ENCODE measurements at places on chromosomes 1 and 21. TPM values are rescaled to one million over a fixed set of nuclear protein-coding genes. Genes with fewer than 3 reads are reported as not detected.

DNA sequence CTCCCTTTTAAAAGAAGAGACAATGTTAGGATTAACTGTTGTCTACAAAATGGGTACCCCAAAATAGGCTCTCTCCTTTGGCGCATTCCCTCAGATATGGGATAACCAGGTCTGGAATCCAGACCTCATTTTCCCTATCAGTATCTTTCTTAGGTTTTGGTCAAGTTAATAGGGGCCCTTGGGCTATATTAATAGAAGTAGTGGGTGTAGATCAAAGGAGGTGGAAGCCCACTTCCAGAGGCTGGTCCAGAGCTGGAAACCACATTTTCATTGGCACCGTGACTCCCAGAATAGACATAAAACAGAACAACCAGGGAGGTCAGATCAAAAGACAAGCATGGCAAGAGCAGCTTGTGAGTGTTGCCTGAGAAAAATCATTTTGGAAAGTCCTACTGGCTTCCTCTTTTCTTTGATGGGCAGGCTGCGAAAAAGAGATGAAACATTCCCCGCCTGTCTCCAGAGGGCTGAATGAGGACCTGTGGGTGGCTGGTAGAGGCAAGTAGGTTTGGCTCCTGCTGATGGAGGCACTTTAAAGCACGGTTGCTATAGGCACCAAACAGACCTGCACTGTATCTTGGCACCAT is 25.8 kb upstream of the KIF21B start:
- DNase-seq = no peak

DNA sequence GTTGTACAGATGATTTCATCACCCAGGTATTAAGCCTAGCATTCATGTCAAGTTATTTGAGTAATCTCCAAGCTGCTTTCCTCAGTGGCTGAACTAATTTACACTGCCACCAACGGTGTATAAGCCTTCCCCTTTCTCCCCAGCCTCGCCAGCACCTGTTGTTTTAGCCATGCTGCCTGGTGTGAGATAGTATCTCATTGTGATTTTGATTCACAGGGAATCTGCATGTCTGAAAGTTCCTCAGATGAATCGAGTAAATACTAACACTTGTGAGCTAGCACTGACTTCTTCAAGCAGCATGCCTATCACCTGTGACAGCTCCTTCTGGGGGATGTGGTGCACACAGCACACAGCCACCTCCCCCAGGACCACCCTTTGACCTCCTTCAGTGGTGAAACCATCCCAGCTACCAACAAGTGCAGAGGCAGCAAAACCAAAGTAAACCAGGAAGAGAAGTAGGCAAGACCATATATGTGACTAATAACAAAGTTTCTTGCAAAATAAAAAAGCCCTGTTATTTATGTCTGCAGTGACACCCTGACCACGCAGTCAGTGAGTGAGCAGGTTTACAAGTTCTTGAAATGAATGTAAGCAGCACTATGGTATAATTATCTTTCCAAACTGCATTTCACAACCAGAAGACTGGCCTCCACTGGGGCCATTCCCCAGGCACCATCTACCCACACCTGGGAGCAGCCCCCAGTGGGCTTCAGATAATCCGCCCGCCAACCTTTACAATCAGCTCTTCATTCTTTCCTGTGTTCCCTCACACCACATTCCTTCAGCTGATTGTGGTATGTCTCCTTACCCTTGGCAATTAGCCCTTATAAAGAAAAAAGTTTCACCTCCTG is 173.8 kb downstream of the ETS2 start:
- no peak for DNase-seq

DNA sequence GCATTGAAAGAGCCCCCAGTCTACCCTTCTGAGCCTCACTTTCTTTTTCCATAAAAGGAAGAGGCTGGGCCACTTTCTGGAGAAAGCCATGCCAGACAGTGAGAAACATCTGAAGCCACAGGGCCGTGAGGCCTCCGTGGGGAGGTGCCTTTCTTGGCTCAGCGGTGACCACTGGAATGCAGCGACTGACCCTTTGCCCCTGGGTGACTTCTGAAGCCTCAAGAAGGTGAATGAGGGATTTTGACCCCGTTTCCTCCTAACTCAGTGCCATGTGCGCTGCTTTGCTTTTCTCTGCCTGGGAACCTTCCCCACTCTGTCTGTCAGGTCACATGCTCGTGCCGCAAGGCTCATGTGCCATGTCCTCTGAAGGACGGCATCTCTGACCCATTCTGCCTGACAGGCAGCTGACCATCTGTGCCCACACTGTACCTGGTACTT is 44.7 kb upstream of the A3GALT2 start:
- no peak for DNase-seq

DNA sequence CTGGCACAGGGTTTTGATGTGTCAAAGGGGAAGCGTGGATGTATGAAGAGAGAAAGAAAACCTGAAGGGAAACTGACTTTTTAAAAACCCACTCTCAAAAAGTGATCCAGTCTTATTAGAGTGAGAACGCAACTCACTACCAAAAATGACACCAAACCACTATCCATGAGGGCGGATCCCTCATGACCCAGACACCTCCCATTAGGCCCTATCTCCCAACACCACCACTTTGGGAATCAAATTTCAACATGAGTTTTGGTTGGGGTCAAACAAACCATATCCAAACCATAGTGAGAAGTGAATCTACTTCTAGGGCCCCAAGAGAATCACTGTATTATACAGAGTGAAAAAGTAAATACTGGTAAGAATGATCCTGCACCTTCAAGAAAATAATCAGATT is 53.5 kb downstream of the FNBP1L start:
- DNase-seq = no peak

DNA sequence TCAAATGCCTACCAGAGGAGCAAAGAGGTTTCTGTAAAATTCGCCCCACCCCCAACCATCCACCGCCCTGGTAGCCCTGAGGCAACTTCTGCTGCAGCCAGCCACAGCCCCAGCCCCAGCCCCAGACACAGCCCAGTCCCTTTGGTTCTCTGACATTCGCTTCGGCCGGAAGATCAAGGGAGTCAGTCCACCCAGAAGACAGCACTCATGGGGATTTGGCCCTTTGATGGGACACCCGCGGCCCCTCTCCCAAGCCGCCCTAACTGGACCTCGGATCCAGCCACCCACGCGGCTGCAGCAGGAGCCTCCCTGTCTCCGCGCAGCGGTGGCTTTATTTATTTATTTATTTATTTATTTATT is 3881.0 kb downstream of the SRGAP2C start:
- peak; percentile 34 for DNase-seq

DNA sequence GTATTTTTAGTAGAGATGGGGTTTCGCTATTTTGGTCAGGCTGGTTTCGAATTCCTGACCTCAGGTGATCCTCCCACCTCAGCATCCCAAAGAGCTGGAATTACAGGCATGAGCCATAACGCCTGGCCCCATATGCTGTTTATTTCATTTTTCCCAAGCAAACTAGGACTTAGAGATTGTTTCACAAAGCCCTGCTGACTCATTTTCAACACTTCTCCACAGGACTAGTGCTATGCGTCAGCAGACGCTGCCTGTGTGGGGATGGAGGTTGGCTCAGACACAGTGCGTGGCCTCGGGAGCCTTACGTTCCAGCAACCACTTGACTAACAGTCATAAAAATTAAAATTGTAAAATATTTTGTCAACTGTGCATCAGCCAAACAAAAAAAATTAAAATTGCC is 22.7 kb downstream of the PKNOX1 start:
- DNase-seq = peak; percentile 85

GRCh38 chr1:201515895-201516294 is 9.0 kb upstream of the CSRP1 start:
- DNase-seq = no peak

- no peak for DNase-seq
Measured at GRCh38 chr1:108190686-108191416, 9.3 kb downstream of the SLC25A24 start.

GRCh38 chr1:224497714-224498573 is 63.3 kb upstream of the WDR26 start:
- peak; percentile 80 for DNase-seq

DNA sequence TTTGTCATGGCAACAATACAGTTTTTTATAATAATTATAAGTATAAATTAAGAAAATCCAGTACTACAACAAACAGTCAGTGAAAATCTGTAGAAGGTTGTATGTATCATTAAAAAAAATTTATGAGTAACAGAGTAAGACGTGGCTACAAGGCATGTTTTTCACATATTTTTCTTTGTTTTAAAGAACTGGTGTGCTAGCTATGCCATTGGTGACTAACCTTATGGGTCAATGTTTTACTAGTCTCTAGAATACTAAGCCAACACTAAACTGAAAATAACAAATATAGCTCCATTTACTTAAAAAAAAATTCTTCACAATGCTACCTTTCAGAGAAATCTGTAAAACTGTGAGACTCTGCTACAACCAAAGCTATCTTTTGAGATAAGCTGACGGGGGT is 261.5 kb downstream of the ADGRL2 start:
- DNase-seq = no peak

- no peak for DNase-seq
Measured at GRCh38 chr1:86190873-86191272, 34.3 kb upstream of the COL24A1 start.

- DNase-seq = peak; percentile 40
Measured at GRCh38 chr21:42389449-42389835, 6.4 kb downstream of the TMPRSS3 start.

- DNase-seq = no peak
Measured at GRCh38 chr21:42486531-42486930, 9.5 kb downstream of the RSPH1 start.

DNA sequence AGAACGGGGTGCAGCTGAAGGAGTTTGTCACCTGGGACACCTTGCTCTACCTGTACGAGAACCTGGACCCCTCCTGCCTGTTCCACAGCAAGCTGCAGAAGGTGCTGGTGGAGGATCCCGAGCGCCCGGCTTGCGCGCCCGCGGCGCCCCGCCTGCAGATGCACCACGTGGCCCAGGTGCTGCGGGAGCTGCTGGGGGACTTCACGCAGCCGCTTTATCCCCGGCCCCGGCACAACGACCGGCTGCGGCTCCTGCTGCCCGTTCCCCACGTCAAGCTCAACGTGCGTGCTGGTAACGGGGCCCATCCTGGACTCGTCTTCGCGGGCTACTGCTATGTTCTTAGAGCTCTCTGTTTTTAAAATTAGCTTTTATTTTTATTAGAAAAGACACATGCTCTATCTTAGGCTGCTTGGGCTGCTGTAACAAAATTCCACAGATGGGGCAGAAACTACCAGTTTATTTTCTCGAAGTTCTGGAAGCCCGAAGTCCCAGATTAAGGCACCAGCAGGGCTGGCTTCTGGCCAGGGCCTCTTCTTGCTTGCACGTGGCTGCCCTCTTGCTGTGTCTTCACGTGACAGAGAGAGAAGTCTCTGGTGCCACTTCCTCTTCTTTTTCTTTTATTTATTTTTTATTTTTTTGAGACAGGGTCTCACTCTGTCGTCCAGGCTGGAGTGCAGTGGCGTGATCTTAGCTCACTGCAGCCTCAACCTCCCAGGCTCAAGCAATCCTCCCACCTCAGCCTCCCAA is 38.1 kb downstream of the TRPM2 start:
- DNase-seq = no peak

DNA sequence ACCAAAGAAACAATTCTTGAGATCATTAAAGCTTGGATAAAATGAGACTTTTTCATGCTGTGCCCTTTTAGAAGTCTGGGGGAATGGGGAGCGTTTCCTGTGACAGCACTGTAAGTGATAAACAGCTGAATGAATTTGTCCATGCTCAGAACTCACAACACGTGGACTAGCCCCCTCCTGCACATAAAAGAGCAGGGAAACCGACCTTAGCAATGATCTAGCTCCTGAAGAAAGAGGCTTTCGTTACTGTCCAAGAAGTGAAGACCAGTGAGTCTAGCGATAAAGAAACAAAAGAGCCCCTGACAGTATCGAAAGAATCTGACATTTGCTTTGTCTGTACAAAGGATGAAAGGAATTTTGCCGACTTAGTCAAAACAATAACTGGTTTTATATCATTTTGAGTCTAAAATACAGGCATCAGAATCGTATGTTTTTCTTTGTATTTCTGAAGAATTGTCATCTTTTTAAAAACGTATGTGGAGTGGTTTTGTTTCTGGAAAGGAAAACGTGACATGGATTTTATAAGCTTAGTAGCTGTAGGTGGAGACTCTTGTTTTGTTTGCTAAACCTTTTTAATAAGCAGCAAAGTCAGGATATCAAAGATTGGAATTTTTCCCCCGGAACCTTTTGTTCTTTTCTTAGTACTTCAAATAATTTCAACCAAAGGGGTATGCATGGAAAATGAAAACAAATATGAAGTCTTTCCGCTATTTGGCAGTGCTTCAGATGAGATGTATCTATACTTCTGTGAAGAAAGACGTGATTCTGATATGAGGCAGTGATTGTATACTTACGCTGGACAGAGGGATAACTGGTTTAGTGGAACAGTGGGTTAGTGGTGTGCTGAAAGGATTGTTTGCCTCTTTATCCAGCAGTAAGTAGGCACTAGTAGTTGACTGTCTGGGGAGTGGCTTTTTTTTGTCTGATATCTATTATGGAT is 61.0 kb downstream of the MAST2 start:
- no peak for DNase-seq

SLC44A5 gene
- 1.0 TPM for total RNA-seq

SEC22B gene
- 34.2 TPM for total RNA-seq
